ENCODE measurements at places on chromosomes 2 and 18.

GRCh38 chr2:65710779-65711295, 278.4 kb upstream of the SPRED2 start:
- peak; percentile 4 for DNase-seq

- no peak for DNase-seq
Measured at GRCh38 chr2:3488855-3489763, 30.2 kb downstream of the ADI1 start.

GRCh38 chr2:155035308-155035707, 336.8 kb downstream of the KCNJ3 start:
- no peak for DNase-seq

DNA sequence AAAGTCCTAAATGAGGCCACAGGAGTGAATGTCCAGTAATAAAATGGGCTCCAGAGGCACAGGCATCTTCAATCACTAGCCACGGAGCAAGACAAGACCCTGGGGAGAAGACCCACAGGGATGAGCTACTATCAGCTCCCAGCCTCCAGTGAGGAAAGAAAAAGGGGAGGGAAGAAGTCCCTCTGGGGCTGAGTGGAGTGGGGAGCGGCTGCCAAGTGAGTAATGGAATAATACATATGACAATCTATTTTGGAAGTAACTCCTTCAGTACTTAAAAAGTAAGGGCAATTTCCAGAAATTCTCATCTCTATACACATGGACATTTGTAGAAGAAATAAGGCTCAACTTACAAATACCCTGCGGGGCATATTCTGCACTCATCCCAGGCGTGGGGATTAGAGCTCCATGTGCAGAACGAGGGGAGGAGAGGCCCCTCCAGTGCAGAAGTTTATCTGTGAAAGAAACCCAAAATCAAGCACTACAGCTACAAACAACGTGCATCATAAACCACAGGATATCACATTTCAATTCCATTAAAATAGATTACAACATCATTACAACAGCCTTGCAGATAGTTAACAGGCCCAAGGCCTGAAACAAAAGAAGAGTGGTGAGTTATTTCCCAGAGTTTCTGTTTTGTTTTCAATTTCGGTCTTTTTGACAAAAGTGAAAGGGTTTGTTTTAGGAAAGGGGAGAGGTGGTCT, 84.9 kb downstream of the BCL11A start:
- DNase-seq = peak; percentile 68

GRCh38 chr18:58612315-58613055, 16.4 kb downstream of the ALPK2 start:
- no peak for DNase-seq

- no peak for DNase-seq
Measured at GRCh38 chr2:159174759-159175158, 111.7 kb downstream of the WDSUB1 start.

- DNase-seq = no peak
Measured at GRCh38 chr2:229825476-229825875, 96.3 kb downstream of the TRIP12 start.

- no peak for DNase-seq
Measured at GRCh38 chr2:231280846-231281245, 82.4 kb downstream of the ARMC9 start.

- DNase-seq = no peak
Measured at GRCh38 chr2:23522726-23523372, 137.9 kb downstream of the KLHL29 start.

GRCh38 chr2:85468704-85469349, 50.3 kb downstream of the SH2D6 start:
- peak; percentile 90 for DNase-seq

DNA sequence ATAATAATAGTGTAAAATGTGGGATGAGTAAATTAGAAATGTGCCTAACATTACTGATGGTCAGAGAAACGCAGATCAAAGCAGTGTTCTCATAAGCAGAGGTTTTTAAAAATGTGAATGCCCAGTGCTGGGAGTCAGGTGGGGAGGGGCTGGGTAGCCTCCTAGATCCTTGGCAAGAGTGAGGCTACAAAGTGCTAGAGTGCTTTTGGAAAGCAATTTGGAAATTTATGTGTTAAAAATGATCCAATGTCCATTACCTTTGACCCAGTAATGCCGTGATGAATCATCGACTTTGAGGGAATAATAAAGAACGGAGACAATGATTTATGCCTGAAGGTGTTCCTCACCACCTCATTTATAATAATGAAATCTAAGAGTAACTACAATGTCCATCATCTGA, 44.9 kb upstream of the TWIST2 start:
- no peak for DNase-seq

- peak; percentile 13 for DNase-seq
Measured at GRCh38 chr18:64110692-64111480, 38.0 kb downstream of the LINC00305 start.

DNA sequence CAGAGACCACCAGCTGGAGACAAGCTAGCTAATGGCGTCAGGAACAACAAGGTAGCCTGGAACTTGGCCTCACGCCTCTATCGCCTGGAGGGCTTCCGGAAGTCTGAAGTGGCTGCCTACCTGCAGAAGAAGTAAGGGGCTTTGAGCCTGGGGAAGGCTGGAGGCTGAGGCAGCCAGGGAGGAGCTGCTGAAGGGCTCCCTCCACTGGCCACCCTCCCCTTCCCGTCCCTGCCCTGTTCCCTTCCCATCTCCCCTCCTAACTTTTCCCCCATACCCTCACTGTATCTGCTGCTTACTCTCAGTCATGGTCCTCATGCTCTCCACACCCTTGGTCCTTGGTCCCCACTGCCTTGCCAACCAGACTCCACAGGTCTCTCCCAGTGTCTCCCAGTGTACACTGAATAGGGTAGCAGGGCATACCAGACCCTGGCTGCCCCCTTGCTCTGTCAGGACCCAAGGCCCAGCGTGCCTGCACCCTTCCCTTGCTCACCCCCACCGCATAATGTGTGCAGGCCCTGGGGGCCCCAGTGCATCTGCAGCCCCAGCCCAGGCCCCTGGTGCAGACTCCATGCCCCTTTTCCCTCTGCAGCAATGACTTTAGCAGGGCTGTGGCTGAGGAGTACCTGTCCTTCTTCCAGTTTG, 18.8 kb downstream of the PSD4 start:
- no peak for DNase-seq

GRCh38 chr18:60277855-60278480, 94.6 kb downstream of the MC4R start:
- no peak for DNase-seq

GRCh38 chr2:46134531-46135227, 162.5 kb upstream of the EPAS1 start:
- DNase-seq = peak; percentile 56

GRCh38 chr2:207483477-207483876, 46.3 kb upstream of the CREB1 start:
- no peak for DNase-seq

DNA sequence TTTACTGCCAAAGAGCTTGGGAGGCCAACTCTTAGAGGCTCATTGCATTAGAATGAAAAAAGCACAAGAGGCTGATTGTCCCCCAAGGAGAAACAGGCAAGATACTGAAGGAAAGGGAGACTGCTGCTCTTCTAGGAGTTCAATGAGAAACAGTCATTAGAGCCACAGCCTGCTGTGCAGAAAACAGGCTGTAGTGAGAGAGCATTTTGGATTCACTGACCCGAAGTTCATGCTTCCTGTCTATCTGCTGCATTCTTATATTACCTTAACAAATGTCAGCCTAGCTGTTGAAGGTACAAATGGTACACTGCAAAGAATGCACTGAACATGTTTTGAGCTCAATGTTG, 423.3 kb downstream of the SETBP1 start:
- DNase-seq = no peak

- DNase-seq = no peak
Measured at GRCh38 chr2:157420771-157421323, 23.0 kb downstream of the CYTIP start.

GRCh38 chr18:34947711-34948125, 93.5 kb upstream of the MAPRE2 start:
- peak; percentile 75 for DNase-seq

GRCh38 chr18:65752625-65753325, 2.0 kb downstream of the CDH7 start:
- DNase-seq = no peak

- DNase-seq = no peak
Measured at GRCh38 chr2:88690591-88691338, 708 bp upstream of the RPIA start.

- no peak for DNase-seq
Measured at GRCh38 chr2:238254095-238254723, 14.4 kb upstream of the HES6 start.

DNA sequence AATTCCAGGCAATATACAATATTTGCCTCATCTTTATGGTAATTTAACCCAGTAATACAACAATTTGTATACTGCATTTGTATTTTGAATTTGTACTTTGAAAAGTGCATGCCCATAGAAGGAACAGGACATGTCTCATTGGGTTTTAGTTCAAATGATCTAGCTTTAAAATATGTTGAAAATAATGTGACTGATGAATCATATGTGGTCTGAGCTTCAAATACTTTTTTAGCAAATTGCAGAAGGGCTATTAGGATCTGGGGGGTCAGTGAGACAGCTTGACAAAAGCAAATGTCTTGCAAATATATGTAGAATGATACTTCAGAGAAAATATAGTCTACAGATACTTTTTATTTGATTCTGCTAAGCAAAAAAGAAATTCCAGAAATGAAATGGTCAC, 248.9 kb downstream of the DCC start:
- peak; percentile 18 for DNase-seq

DNA sequence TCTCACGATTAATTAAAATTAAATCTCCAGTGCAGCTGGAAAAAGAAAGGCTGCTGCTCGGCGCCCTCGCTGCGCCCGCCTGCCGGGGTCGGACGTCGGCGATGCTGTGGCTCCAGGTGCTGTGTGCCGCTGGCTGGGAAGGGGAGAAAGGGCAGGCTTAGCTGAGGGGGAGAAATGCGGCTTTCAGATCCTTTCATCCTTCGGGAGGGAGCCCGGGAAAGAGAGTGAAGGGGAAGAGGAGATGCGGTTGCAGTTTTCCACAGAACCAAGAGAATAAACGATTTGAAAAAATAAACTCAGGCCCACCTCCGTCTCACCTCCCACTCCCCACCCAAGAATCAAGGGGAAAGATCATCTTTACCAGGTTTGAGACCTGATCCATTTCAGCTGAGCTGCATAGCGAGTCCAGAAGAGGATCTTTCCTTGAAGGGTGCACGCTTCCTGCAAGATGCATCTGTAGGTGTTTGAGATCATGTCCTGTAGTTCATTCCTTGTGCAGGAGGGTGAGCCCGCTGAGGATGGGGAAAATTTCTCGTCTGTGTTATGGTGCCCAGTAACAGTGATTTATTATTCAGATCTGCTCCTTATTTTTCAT, 495 bp downstream of the TMEM169 start:
- DNase-seq = no peak

DNA sequence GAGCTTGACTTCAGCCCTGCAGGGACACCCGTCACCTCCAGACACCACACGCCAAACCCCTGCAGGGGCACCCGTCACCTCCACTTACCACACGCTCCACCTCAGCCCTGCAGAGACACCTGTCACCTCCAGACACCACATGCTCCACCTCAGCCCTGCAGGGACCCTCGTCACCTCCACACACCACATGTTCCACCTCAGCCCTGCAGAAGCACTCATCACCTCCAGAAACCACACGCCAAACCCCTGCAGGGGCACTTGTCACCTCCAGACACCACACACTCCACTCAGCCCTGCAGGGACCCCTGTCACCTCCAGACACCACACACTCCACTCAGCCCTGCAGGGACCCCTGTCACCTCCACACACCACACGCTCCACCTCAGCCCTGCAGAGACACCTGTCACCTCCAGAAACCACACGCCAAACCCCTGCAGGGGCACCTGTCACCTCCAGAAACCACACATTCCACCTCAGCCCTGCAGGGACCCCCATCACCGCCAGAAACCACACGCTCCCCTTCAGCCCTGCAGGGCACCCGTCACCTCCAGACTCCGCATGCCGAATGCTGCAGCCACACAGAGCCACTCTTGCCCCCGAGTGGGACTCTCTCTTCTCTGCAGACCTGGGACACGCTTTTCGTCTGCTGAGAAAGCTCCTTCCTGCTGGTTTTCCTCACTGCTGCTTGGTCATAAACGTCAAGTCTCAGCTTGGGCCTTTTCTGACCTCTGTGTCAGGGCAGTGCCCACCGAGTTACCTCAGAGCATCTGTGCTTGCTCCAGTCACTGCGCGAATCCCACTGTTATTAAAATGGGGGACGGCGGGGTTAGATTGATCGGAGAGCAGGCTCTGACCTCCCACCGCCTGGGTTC, 77.5 kb upstream of the SALL3 start:
- no peak for DNase-seq

- DNase-seq = no peak
Measured at GRCh38 chr18:63859781-63860475, 27.6 kb upstream of the SERPINB2 start.

- peak; percentile 1 for DNase-seq
Measured at GRCh38 chr18:29874519-29875098, 1167.9 kb downstream of the DSC3 start.

GRCh38 chr2:95056461-95057459, 31.3 kb downstream of the MAL start:
- no peak for DNase-seq

DNA sequence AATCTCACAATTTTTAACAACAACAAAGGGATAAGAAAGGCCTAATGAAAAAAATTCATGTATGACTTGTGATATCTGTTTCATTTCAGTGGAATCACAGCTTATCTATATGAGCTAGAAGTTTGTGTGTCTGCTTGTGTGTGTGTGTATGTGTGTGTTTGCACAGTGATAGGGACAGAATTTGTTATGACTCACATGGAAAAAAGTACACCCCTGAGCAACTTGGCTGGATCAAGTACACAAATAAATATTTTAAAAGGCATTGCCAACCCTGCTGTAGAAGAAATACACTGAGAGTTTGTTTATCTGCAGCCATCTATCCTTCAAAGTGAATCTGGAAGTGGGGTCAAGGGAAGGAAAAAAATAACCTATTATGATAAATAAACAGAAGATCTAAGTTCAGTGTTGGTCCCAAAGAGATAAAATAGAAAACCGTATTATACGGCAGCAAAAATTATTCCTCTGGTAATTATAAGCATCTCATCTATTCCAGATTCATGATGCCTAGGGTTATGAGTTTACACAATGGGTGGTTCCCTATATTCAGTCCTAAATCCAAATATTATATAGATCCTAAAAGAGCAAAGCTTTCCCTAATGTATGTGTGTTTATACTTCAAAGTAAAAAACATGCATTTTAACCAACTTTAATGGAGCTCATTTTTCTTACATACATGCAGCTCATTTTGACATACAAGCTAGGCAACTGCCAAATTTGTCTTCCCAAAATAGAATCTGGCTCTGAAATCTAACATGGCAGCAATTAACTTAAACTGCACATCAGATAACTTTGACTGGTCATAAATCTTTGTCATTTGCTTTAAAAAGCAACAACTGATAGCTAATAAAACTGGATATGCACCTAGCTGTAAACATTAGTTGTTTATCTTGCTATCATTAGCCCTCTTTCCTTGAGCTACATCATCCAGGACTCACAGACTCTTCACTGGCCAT, 420.6 kb downstream of the IRS1 start:
- peak; percentile 58 for DNase-seq

Measured in foreskin fibroblast (primary cell).